RKO (cell line): ENCODE measurements at places on chromosomes 7 and 10.

DNA sequence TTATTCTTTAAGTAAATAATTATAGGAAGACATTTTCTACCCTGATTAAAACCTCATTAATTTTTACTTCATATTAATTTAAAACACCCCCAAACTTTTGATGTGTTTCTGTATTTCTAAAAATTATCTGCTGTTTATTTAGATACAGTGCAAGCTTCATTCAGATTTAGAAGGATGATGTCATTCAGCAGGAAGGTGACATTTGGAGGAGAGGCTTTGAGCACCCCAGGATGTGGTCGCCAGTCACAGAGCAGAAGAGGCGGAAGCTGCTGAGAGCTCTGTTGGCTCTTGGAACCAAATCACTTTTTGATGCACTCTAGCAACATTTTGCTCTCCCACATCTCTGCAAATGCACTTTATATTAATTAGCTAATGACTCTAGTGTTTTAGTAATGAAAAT lies 233.9 kb upstream of the CACNA2D1 start:
- DNase-seq = peak; percentile 10

GRCh38 chr10:52533986-52534385 lies 219.9 kb downstream of the DKK1 start:
- DNase-seq = no peak

DNA sequence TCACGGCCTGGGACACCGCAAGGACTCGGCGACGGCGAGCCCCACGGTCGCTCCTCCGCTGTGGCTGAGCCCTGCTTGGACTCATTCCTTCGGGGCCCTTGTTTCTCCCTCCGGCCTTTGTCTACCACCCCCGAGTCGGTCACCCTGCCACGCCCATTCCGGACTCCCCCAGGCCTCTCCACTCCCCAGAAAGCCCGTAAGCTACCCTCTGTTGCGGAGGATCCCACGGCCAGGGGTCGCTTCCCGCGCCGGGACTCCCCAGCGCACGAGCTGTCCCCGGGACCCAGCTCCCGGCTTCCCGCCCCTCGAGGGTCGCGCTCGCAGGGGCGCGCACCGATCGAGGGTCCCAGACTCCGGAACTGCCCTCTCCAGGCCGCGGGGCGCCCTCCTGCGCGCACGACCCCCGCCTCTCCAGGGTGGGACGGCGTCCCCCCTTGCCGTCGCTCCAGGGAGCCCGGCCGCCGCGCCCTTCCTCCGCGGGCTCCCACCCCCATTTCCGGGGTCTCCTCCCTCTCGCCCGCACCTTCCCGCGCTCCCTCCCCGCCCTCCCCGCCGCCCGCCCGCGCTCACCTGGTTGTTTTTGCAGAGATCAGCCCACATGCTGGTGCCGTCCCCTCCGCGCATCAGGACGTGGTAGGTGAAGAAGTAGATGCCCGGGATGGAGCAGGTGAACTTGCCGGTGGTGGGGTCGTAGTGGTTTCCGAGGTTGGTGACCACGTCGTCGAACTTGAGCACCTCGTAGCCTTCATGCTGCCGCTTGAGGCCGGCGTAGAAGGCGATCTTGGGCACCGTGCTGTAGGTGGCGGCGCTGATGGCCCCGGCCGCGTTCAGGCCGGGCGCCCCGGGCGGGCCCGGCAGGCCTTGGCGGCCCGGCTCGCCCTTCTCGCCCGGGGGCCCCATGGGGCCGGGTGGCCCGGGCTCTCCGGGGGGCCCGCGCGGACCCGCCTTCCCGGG lies 1.5 kb downstream of the C1QL3 start:
- DNase-seq = no peak

DNA sequence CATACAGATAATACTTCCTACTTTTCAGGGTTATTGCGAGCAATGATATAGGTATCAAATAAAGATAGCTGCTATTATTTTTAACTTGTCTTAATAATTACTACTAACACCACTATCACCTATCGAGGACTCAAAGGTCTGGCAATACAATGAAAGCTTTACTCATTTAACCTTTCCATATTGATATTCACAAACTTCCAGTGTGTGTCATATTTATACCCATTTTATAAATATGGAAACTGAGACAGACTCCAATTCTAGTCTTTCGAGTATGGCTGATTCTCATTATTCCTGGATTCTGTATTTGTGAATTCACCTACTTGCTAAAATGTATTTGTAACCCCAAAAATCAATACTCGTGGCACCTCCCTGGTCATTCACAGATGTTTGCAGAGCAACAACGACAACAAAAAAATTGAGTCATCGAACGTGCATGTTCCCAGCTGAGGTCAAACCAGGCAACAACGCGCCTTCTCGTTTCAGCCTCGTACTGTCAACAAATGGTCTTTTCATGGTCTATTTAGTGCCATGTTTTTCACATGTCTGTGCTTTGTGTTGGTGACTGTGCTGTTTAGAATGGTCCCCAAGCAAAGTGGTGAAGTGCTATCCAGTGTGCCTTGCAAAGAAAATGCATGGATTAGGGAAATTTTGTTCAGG lies 51.7 kb downstream of the SMURF1 start:
- no peak for DNase-seq

- DNase-seq = no peak
These were observed 41.1 kb upstream of the PRKAR1B start for GRCh38 chr7:767941-768731.

DNA sequence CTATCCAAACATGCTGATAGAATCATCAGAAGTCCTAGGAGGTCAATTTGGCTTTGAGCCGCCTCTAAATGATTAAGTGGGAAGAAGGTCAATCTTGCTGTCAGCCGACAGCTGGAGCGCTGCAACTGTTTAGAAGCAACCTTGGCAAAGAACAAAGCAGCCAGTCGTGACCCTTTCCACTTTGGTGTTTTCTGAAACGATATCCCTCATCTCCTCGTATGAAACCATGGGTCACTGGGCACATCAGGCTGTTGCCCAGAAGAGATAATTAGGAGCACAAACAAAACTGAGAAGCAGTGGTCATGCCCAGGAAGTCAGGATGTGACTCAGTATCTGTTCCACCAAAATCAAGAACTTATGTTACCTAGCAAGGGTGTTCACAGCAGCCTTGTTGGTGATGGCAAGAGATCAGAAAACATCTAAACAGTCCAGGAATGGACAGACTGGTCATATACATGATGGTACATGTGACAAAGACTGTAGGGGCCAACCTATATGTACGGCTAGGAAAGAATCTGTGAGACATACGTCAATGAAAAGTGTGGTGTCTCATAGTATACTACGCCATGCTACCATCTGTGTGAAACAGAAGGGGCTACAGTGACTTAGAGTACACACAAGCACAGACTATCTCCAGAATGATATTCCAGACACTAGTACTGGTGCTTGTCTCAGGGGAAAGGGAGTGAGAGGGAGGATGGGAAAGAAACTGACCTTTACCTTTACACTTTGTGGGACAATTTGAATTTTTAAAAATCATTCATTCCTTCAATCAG lies 22.4 kb downstream of the STN1 start:
- DNase-seq = no peak

DNA sequence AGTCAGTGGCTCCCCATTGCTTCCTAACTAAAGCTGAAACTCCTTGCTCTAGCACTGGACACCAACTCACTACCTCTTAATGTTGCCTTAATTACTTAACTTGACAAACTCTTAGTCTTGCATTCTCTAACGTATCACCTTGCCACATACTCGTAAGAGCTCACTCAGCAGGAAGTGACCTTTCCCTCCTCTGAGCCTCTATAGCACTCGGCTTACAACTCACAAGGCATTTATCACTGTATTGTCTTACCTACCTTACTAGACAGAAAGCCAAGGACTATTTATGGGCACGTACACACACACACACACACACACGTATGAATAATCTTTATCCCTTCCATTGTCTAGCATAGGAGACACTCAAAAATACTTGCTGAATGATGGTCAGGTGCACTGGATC lies 21.2 kb downstream of the CEP41 start:
- peak; percentile 44 for DNase-seq

GRCh38 chr10:32795598-32796183 lies 162.3 kb downstream of the ITGB1 start:
- DNase-seq = peak; percentile 76

DNA sequence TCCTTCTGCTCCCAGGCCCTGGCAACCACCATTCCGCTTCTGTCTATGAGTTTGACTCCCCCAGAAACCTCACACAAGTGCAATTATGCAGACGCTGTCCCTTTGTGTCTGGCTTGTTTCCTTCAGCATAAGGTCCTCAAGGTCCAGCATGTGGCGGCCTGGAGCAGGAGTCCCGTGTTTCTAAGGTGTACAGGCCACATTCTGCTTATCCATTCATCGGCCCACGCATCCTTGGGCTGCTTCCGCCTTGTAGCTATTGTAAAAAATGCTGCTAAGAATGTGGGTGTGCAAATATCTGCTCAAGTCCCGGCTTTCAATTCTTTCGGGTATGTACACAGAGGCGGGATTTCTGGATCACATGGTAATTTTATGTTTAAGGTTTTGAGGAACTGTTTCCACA lies 38.2 kb downstream of the ESYT2 start:
- DNase-seq = no peak

GRCh38 chr7:70446448-70447143 lies 685.3 kb upstream of the GALNT17 start:
- no peak for DNase-seq

- no peak for DNase-seq
These were observed 6.1 kb upstream of the ANKRD2 start for GRCh38 chr10:97566336-97566996.

- no peak for DNase-seq
These were observed 9.9 kb downstream of the MDH2 start for GRCh38 chr7:76057813-76058145.

GRCh38 chr10:117663750-117664149 lies 121.2 kb downstream of the EMX2 start:
- DNase-seq = peak; percentile 53

GRCh38 chr10:47214520-47214919 lies 85.5 kb upstream of the GDF10 start:
- no peak for DNase-seq

DNA sequence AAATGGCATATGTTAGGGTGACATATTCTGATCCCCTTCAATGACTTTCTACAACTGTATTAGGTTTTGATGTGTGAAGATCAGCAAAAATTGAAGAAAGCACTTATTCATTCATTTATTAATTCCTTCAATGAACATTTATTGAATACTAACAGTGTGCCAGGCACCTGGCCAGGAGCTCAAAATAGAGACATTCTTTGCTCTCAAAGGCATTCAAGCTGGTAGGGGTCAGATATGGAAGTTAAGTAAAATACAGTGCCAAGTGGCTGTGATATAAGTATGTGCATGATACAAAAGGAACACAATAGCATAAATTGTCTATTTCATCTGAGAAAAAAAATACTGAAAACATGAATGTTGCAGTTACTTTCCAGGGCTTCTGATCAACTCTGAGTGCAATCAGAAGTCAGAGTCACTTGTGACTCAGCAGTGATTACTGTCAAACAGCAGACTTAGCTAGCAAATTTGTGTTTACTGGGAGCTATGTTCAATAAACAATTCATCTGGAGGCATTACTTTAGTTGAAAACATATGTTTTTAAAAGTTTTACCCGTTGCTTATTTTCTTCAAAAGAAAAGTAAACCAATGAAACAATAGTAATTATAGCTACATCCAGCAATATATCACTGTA lies 60.4 kb upstream of the CACNB2 start:
- peak; percentile 30 for DNase-seq

DNA sequence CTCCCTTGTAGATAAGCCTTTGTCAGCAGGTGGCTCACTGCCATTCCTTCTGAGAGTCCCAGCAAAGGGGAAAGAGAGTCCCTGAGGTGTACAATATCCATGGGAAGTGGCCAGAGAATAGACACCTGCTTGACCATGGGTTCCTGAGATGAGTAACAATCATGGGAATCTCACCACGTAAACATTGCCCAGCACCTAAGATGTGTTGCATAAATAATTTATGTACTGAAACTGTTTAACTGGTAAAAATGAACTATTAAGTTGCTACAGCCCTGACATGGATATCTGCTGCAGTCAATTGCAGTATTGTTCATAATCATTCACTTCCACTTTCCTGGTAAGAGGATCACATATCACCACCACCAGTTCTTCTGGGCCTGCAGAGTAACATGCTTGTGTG lies 123.8 kb upstream of the INHBA start:
- no peak for DNase-seq

DNA sequence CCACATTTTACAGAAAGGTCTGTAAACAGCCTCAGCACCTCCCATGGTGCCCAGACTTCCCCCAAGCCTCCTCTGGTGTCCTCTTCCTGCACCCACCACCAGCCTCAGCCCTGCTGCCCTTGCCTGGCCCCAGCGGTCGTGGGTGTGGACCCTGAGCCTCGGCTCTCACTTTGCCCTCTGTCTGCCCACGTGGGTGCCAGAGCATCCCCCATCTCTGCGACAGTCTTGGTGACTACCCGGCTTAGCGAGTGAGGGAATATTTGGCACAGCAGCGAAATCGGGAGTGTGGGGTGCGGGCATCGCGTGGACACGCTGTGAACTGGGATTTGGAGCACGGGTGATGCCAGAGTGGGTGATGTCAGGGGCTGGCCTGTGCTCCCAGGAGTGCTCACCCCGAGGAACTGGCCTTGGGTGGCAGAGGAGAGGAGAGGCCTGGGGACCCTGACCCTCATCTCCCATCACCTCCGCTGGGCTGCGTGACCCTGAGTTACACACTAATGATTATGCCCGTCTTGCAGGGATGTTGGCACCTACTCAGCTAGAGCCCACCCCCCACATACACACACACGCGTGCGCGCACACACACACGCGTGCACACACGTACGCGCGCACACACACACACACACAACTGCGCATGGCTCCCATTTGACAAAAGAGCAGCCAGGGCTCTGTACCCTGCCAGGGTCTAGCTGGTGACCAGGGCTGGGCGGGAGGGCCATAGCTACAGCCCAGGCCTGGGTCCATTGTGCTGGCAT lies 8.7 kb downstream of the ELFN1 start:
- no peak for DNase-seq

GRCh38 chr7:148581624-148582023 lies 8.9 kb upstream of the C7orf33 start:
- DNase-seq = no peak

GRCh38 chr7:105339404-105340323 lies 49.1 kb downstream of the SRPK2 start:
- no peak for DNase-seq

DNA sequence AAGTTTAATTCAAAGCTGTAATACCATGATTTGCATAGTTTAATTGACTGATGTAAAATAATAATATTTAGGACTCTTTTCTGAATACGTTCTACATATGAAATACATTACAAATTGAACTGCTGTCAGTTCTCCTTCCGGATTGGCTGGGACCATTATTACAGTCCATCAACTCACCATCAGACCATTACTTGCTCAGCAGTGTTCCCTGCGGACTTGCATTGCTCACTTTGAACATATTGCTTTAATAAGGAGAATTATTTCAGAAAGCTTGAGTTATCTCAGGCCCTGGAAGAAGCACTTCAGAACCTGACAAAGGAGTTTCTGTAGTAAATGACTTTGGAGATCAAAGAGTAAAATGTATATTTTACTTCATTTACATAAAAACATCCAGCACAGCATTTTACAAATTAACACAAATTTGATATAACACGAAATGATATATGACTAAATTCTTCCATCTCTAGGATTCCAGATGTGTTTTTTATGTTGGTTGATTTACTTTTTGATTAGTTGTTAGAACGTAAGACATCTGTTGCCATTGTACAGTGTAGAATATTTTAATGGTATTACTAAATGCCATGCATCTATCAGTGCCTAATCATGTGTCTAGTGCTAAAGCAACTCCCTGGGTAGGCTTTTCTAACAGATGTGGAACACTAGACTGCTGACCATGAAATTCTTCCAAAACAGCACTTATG lies 418.5 kb upstream of the SEMA3A start:
- DNase-seq = no peak

GRCh38 chr7:1210979-1211608 lies 21.6 kb upstream of the UNCX start:
- no peak for DNase-seq
